ENCODE measurements at places on chromosomes 16 and 17.

DNA sequence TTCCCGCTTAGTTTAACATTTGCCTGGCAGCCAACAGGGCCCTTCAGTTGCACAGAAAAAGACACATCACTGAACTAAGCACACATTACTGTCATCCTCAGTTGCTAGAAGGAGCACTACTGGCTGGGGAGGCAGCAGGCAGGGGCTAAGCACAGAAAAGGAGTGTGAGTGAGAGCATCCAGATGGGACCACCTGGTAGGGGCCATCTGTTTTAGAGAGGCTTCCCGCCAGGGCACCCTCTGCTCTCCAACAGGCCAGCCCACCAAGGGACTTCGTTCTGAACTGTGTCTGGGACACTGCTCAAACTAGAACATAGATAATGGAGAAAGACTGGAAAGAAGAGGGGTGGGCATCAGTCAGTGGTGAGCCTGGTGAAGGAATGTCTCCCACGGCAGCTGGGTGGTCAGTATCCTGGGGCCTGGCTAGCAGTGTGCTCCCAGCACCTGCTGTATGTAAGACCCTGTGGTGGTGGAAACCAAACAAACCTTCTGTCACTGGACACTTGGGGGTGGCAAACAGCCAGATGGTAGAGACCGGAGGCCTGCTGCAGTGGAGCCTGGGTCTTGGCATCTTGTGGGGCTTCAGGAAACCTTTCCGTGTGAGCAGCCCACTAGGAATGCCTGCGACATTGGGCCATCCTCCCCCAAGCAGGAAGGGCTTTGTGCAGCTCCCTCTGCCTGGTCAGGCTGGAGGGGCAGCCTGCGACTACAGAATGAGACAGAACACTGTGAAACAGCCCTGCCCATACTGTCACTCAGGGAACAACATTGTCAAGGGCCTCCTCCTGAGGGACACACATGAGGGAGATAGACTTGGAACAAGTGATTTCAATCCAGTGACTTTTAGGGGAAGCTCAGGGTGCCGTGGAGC is 12.8 kb upstream of the RANGRF start:
- DNase-seq = no peak

GRCh38 chr16:13552062-13552959 is 367.6 kb upstream of the ERCC4 start:
- no peak for DNase-seq

GRCh38 chr17:27269201-27269600 is 24.7 kb upstream of the WSB1 start:
- DNase-seq = no peak

GRCh38 chr16:58425756-58426494 is 33.7 kb downstream of the GINS3 start:
- no peak for DNase-seq

DNA sequence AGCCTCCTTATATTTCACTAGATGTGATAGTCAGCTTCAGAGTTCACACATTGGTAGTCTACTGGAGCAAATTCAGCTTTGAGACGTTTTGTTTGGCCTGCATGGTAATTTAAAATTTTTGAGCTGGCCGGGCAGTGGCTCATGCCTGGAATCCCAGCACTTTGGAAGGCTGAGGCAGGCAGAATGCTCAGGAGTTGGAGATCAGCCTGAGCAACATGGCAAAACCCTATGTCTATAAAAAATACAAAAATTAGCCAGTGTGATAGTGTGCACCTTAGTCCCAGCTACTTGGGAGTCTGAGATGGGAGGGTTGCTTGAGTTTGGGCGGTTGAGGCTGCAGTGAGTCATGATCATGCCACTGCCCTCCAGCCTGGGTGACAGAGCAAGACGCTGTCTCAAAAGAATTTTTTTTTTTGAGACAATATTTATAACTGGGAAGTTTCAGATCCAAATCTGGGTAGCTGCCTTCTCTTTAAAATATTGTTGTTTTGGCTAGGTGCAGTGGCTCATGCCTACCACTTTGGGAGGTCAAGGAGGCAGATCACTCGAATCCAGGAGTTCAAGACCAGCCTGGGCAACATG is 4.8 kb upstream of the BLMH start:
- no peak for DNase-seq

- no peak for DNase-seq
These were observed 5.2 kb downstream of the ADPRM start for GRCh38 chr17:10702574-10702973.

- DNase-seq = no peak
These were observed 1012.4 kb downstream of the KCNJ18 start for GRCh38 chr17:22704674-22705073.
